ENCODE measurements at places on chromosomes 4 and X.

GRCh38 chr4:41655177-41655576 is 93.3 kb downstream of the PHOX2B start:
- DNase-seq: no peak

DNA sequence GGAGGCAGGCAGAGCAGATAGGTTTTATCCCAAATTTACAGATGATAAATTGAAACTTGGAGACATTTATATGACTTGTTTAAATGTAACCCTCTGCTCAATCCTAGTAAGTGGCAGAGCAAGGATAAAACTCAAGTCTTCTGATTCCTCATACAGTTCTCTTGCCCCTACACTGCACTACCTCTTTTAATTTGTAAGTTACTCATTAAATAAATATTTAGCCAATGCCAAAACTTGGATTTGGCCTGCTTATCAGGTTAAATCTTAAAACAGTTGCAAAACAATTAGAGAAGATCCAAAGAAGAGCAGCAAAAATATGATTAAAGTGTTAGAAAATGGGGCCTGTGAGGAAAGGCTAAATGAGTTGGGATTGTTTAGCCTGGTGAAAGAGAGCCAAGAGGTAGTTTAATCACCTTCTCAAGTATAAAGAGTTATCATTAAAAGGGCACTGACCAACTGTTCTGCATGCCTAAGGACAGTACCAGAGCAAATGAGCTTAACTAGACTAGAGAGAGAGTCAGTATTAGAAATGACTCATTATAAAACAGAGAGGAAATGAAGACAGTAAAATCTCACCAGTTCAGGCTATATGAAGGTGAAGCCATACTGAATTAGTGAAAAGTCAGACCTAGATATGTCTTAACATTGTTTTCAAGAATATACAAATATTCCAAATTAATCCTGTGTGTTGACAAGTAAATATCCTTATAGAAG is 146.3 kb downstream of the GRIA3 start:
- no peak for DNase-seq

- DNase-seq: peak; percentile 14
Observed at GRCh38 chr4:18022572-18023050, 1.1 kb upstream of the LCORL start.

DNA sequence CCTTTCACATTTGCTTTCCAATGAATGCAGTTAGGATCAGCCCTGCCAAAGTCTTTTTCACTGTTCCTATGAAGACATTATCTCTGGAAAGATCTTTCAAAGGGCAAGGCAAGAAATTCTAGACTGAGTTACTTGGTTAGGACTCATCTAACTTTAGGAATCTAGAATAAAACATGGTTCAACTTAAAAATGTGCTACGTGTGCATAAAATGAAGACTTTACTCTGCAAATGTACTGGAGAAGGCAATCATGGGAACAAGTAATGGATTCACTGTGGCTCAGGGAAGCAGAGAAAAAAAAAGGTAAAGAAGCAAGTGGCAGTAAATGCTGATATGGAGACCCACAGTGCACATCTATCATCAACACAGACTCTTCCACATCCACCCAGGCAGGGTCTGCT is 297.4 kb downstream of the HNRNPD start:
- DNase-seq: no peak

- DNase-seq: no peak
Observed at GRCh38 chrX:15616531-15616930, 15.8 kb upstream of the ACE2 start.

- DNase-seq: no peak
Observed at GRCh38 chr4:40870150-40870549, 120.4 kb downstream of the NSUN7 start.

DNA sequence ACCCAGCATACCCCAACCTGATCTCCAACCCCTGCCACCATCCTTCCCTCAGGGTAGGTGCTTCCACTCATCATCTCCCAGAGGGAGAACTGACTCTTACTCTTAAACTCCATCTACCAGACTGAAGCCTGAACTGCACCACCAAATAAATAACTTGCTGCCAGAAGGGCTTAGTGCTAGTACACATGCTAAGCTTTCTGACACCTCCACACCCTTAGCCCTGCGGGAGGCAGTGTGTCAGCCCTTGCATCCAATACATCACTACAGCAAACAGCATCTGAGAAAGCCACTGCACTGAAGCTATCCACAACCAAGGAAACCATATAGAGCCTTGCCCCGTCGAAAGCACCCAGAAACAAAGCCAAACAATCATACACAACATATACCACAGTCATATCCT is 68.6 kb upstream of the MCF2 start:
- DNase-seq: no peak
